ENCODE measurements at places on chromosomes 4 and X. TPM values are rescaled to one million over a fixed set of nuclear protein-coding genes. Genes with fewer than 3 reads are reported as not detected.

- DNase-seq, result no peak
Measured at GRCh38 chr4:27003642-27004113, 143.0 kb downstream of the STIM2 start.

DNA sequence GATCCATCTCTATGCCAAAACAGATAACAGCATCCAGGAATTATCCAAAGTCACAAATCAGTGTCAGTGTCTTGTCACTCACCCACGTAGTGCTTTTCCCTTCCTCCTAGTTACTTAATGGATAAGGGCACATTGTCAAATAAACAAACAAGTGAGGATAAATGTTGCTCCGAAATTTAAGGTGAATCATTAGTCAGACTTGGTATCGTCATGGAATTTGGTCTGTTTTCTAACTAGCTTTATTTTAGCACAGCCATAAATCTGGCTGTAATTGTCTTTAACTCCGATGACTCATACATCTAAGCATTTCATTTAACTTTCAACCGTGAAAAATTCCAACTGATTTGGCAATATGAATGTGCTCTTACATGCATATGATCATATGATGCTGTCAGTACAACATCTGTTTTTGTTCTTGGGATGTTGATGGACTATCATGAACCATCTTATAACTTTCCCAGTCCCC lies 83.3 kb downstream of the SNCA start:
- no peak for DNase-seq

DNA sequence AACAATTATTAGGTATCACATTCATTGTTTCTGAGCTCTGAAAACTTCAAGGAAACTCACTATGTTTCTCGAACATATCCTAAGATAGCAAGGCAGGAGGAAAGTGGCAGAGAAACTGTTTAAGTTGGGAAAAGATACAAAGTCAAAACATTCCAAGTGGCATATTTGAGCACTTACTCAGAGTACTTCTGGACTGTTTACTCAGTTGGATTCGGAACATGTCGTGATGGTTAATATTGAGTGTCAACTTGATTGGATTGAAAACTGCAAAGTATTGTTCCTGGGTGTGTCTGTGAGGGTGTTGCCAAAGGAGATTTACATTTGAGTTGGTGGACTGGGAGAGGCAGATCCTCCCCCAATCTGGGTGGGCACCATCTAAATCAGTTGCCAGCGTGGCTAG lies 298.3 kb downstream of the IL1RAPL2 start:
- DNase-seq, result no peak

GRCh38 chr4:105399532-105400161 lies 74.2 kb downstream of the PPA2 start:
- DNase-seq, result no peak

DNA sequence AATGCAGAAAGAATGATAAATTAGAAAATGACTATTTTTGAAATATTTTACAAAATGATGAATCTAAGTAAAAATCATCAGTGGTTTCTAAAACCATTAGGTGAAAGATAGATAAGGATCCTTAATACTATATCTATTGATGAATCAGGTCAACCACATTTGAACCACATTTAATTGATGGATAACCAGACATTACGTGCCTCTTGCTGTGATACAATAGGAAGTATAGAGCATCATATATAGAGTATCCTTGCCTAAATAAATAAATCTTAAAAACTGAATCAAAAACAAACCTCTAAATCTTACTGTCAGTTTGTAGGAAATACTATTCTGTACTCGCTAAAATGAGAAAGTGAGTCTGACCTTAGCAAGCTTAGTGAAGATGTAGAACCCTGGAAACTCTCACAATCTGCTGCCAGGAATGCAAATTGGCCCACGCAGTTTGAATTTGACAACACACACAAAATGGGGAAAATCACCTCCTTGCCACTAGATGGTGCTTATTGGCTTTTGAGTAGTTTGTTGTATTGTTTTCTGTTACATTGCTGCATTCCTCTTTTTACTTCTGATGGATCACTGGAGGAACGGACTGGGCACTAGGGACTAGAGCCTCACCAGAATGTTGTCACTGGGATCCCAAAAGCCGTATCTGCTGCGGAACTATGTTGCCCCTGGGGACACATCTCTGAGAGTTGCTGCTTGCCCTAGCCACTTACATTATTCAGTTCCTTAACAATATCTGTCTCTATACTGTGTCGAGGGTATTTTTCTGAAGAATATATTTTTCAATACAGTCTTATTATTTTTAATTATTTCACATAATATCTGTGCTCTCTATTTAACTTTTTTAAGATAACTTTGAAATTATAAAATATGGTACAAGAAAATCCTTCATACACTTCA lies 25.4 kb upstream of the SLAIN2 start:
- DNase-seq, result peak; percentile 34

- peak; percentile 66 for DNase-seq
Measured at GRCh38 chrX:110407910-110408545, 49.4 kb downstream of the RTL9 start.

DNA sequence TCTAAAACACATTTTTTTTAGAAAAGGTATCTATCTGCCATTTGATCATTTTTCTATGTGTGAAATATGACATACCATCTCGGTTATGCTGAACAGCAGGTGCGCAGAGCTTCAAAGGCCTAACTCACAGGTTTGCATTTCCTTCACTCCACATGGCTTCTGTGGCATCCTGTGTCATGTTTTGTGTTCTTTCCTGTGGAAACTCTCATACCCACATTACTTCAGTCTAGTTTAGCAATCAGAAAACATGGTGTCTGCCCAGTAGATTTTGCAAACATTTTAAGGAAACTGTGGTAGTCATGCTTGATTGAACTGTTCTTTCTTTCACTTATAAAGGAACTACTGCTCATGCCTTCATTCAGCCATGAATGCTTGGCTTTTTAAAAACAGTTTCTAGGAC lies 11.3 kb upstream of the ARAP2 start:
- DNase-seq, result no peak

- DNase-seq, result no peak
Measured at GRCh38 chr4:113469023-113469390, 292.5 kb downstream of the CAMK2D start.

The VGLL1 gene
- total RNA-seq, result not detected

GRCh38 chr4:1356181-1356998 lies 9.4 kb downstream of the UVSSA start:
- DNase-seq, result peak; percentile 78

GRCh38 chr4:184238072-184238745 lies 20.5 kb upstream of the ENPP6 start:
- DNase-seq, result no peak

- DNase-seq, result no peak
Measured at GRCh38 chrX:12721042-12721441, 70.2 kb upstream of the PRPS2 start.

GRCh38 chr4:155818639-155819038 lies 47.4 kb downstream of the ASIC5 start:
- DNase-seq, result no peak

DNA sequence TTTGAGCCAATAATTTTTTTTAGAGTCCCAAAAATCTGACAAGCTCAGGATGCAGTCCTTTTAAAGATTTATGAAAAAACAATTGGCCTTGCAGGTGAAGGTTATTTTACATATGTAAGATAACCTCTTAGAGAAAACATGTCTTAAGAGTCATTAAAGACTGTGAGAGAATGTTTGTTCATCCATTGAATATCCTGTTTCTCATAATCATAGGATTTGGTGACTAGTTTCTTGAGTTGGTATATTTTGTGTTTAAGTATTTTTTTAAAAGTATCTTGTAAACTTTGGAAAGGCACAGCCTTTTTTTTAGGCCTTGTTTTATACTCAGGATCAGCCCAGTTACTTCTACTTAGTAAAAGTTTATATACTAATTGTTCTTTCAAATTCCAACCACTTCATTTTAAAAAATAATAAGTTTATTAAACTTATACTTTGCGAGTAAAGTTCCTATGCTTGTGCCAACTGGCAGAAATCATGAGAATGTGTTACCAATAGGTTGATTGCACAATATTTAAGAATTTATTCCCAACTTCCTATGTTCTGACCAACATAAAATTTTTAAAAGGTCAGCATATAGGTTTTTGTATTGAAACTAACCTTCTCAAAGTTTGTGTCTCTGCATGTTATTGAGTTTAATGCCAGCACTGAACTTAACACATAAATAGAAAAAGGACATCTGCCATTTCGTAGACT lies 40.0 kb upstream of the ARSJ start:
- no peak for DNase-seq

The PCSK1N gene
- 7.0 TPM for total RNA-seq

- no peak for DNase-seq
Measured at GRCh38 chr4:18513861-18514260, 492.3 kb upstream of the LCORL start.

DNA sequence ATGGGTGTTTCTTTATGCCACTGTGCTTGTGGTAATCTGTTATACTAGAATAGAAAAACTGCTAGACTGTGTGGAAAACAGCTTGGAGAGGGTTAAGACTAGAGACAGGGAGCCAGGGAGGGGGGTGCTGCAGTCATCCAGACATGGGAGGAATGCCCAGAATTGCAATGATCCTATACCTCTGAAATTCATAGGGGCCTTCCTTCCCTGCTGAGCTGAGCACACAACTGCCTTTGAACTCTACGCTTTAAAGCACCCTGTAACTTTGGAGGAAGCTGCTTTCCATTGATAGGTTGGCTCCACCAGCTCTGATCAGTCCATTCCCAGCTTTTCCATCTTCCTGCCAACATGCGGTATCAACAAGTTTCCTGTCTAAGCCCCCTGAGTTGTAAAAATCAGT lies 155.9 kb upstream of the RASGEF1B start:
- DNase-seq, result no peak

All from adrenal gland (tissue), 19 donors.